Right atrium auricular region (tissue), 2 donors: ENCODE measurements at places on chromosomes 2 and 18. TPM values are rescaled to one million over a fixed set of nuclear protein-coding genes. Genes with fewer than 3 reads are reported as not detected.

The AFF3 gene
- 10.8 TPM for total RNA-seq

The TRIM43 gene
- total RNA-seq: not detected

The ZNF519 gene
- total RNA-seq: 3.3 TPM

DNA sequence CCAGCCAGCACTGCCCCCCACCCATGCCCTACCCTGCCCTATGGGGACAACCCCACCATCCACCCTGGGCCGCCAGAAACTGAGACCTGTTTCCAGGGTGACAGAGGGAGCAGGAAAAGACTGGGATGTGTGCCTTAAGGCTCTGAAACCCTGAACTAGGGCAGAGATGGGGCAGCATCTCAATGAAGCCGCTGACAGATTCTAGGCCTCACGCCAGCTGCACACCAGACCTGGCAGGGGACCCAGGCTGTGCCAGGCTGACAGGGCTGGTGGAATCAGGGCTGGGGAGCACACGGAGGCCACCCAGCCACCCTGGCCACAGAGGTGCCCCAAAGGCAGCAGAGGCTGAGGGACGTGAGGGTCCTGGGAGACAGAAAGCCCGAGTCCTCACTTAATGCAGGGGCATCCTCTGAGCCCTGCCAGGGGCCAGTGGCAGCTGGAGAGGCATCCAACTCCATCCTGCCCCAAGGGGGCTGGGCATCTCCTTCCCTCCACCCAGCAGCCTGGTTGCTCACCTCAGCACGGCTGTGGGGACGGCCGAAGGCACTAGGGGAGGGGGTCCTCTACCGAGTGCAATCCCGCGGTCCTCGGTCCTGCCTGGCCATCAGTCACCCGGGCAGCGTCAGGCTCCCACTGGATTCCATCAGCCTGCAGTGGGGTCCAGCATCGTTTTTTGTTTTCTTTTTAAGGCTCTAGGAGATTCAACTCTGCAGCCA, 169.2 kb downstream of the ZFP36L2 start:
- peaks cover 37% of the 10 kb centered on the region for H3K4me1 ChIP-seq
- no peak overlapping the region for H3K4me3 ChIP-seq
- no peaks in the 10 kb centered on the region for H3K36me3 ChIP-seq
- no peak overlapping the region for H3K27ac ChIP-seq
- no peak for DNase-seq
- H3K27me3 ChIP-seq: no peaks in the 10 kb centered on the region

The POU3F3 gene
- 0.79 TPM for total RNA-seq

DNA sequence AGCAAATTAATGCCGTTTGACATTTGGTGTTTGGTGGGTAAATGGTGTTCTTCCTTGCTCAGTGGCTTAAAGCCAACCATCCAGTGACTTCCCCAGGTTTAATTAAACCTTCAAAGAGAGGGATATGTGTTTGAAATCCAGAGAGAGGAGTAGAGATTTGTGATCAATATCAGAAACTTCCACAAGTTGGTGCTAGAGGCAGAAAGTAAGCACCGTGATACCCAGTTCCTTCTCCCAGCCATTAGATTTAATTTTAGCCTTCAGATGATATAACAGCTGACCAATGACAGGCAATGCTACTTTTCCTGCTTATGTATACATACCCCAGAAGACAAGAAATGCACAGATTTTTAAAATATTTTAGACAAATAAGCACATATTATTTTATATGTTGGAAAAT, 398.5 kb downstream of the CDH2 start:
- no peak overlapping the region for H3K4me3 ChIP-seq

- H3K27ac ChIP-seq: no peak overlapping the region
- DNase-seq: no peak
- no peaks in the 10 kb centered on the region for H3K27me3 ChIP-seq
Measured at GRCh38 chr2:123080331-123080730, 944.8 kb upstream of the CNTNAP5 start.

- H3K4me1 ChIP-seq: no peaks in the 10 kb centered on the region
- H3K27me3 ChIP-seq: no peaks in the 10 kb centered on the region
- H3K36me3 ChIP-seq: no peaks in the 10 kb centered on the region
- H3K4me3 ChIP-seq: no peak overlapping the region
- no peak for DNase-seq
Measured at GRCh38 chr2:31888550-31888949, 122.3 kb downstream of the MEMO1 start.

GRCh38 chr2:7685342-7686015, 768.3 kb downstream of the RNF144A start:
- no peak overlapping the region for H3K27ac ChIP-seq
- DNase-seq: no peak
- H3K36me3 ChIP-seq: no peaks in the 10 kb centered on the region
- H3K4me3 ChIP-seq: no peak overlapping the region

The CEP192 gene
- 23.7 TPM for total RNA-seq

GRCh38 chr2:70668432-70668831, 99.6 kb downstream of the ADD2 start:
- H3K4me1 ChIP-seq: no peaks in the 10 kb centered on the region
- H3K27ac ChIP-seq: no peak overlapping the region
- no peak overlapping the region for H3K4me3 ChIP-seq

GRCh38 chr2:161947406-161947805, 126.6 kb downstream of the DPP4 start:
- no peak overlapping the region for H3K27ac ChIP-seq
- no peaks in the 10 kb centered on the region for H3K4me1 ChIP-seq
- H3K36me3 ChIP-seq: no peaks in the 10 kb centered on the region
- H3K27me3 ChIP-seq: no peaks in the 10 kb centered on the region
- DNase-seq: no peak

GRCh38 chr2:9565436-9566153, 10.0 kb upstream of the ADAM17 start:
- no peak overlapping the region for H3K4me3 ChIP-seq
- H3K27ac ChIP-seq: peak overlapping the region; percentile 77
- H3K36me3 ChIP-seq: no peaks in the 10 kb centered on the region
- peaks cover 5% of the 10 kb centered on the region for H3K4me1 ChIP-seq
- no peaks in the 10 kb centered on the region for H3K27me3 ChIP-seq

DNA sequence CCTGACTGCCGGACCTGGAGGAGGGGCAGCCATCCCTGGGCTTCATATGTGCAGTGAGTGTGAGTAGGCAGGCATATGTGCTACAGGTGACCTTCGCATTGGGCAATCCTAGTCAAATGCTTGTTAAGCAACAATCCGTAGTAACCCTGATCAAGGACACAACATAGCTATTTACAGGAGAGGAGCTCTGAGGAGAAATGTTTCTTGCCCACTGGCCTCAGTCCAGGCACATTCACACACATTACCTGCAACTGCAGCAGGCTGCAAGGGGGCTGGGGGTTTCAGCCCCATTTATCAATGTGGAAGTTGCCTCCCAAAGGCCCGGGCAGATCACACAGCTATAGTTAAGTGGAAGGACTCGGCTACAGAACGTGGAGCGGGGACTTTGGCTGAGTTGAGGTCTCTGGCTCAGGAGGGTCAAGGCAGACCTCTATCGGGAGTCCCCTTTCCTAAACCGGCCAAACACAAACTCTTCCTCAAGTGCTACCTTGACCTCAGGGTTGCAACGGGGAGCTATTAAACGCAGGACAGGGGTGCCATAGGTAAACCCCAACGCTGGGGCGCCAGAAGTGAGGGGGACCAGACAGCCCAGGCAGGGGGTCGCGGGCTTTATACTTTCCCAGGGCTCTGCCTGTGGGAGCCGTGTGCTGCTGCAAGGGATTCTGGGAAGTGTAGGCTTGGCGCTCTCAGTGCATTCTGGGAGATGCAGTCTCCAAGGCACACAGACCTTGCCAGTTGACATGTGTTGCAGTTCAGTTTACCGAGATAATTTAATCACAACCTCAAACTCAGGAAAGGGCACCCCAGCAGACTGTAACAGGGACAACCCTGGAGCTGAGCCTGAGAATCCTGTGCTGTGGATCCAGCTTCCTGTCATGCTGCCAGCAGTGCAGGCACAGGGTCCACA, 9.4 kb downstream of the KHK start:
- no peaks in the 10 kb centered on the region for H3K27me3 ChIP-seq
- peak; percentile 69 for DNase-seq
- H3K27ac ChIP-seq: no peak overlapping the region
- peaks cover 15% of the 10 kb centered on the region for H3K4me1 ChIP-seq

- H3K36me3 ChIP-seq: peaks cover 12% of the 10 kb centered on the region
- no peak for DNase-seq
- no peaks in the 10 kb centered on the region for H3K27me3 ChIP-seq
- H3K4me1 ChIP-seq: peaks cover 59% of the 10 kb centered on the region
- no peak overlapping the region for H3K4me3 ChIP-seq
- H3K27ac ChIP-seq: peak overlapping the region; percentile 44
Measured at GRCh38 chr2:159098921-159099411, 130.5 kb downstream of the TANC1 start.

DNA sequence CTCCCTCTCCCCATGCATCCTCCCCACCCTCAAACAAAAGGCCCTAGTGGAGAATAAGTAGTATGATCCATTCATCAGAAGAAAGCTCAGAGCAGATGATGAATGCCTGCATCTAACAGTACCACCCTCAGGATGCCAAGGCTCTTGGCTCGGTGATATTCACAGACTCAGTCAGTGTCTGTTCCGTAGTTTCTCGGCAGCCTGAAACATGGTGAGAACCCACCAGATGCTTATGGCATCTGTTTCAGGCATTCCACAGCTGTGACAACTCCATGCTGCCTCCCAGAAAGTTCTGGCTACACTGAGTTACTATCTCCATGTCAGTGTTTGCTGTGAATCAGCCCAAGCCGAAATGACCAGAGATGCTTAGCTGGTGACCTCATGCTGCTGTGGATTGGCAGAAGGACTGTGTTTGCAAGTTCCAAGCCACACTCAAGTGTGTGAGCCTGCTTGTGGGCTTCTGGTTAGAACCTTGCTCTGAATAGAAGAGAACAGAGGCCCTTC, 83.9 kb downstream of the WDSUB1 start:
- H3K27me3 ChIP-seq: no peaks in the 10 kb centered on the region
- no peak overlapping the region for H3K4me3 ChIP-seq
- H3K36me3 ChIP-seq: peaks cover 31% of the 10 kb centered on the region
- peak overlapping the region; percentile 61 for H3K27ac ChIP-seq

GRCh38 chr2:159518321-159519005, 97.9 kb downstream of the BAZ2B start:
- H3K4me1 ChIP-seq: no peaks in the 10 kb centered on the region
- no peak overlapping the region for H3K4me3 ChIP-seq
- peak overlapping the region; percentile 13 for H3K27ac ChIP-seq
- H3K27me3 ChIP-seq: no peaks in the 10 kb centered on the region
- DNase-seq: no peak
- H3K36me3 ChIP-seq: no peaks in the 10 kb centered on the region

DNA sequence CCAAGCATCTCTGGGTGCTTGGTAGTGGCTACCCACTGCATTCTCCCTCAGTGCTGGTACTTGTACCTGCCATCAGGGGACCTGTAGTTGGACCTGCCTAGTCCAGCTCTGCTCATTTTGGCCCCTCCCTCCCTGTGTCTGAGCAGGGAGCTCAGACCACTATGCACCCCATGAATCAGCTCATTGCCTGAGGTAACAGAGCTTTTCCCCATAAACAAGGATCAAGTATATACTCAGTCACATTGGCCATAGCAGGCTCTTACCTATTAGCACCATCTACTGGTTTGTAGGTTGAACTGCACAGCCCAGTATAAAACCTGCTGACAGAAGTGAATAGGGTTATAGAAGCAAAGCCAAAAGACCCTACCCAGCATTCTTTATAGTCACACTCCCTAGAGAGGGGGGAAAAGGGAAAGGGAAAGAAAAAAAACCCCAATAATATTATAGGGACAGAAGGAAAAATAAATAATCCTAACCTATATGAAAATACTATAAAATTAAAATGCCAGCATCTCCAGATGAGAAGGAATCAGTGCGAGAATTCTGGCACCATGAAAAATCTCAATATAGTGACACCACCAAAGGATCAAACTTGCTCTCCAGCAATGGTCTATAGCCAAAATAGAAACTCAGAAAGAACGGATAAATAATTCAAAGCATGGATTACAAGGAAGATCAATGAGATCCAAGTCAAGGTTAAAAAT, 6.9 kb upstream of the FLACC1 start:
- H3K4me3 ChIP-seq: no peak overlapping the region
- H3K36me3 ChIP-seq: peaks cover 28% of the 10 kb centered on the region
- no peaks in the 10 kb centered on the region for H3K4me1 ChIP-seq
- DNase-seq: no peak
- H3K27ac ChIP-seq: no peak overlapping the region

The WDR54 gene
- 0.67 TPM for total RNA-seq

DNA sequence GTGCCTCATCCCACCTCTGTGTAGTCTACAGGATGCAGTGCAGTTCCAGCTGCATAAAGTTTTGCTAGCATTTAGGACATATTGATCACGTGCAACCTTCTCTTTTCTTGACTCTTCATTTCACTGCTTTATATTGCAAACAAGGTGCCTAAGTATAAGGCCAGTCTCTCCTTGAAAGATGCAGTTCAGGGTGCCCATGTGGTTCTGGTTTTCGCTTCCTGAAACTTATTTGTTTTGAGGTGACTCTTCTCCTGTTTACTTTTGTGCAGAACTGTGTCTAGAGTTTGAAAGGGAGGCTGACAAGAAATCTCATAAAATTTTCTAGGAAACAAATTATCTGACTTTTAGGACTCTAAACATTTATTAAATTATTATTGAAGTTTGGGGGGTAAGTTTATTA, 189.9 kb downstream of the UBE2E3 start:
- DNase-seq: no peak
- no peaks in the 10 kb centered on the region for H3K4me1 ChIP-seq
- H3K36me3 ChIP-seq: no peaks in the 10 kb centered on the region
- H3K27me3 ChIP-seq: no peaks in the 10 kb centered on the region
- H3K4me3 ChIP-seq: no peak overlapping the region

The RBBP8 gene
- total RNA-seq: 7.6 TPM

The CENPO gene
- 1.2 TPM for total RNA-seq

The CD28 gene
- total RNA-seq: 0.55 TPM

The ARHGAP15 gene
- 2.6 TPM for total RNA-seq

DNA sequence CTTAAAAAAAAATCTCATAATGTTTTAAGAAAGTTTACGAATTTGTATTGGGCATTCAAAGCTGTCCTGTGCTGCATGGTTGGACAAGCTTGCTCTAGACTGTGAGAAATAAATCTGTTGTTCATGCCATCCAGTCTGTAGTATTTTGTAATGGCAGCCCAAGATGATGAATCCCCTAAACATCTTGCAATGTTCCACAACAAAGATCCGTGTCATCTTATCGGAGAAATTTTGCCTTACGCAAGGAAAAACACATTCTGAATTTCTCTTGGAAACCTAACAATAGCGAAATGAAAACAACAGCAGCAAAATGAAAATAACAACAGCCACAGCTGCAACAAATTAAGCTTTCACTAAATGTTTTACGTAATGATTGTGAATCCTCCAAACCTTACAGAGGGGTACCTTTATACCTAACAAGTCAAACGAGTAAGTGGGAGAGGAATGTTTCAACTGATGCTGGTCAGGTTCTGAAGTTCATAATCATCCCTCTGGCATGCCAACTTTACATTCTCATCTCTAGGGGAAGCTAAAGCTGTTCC, 76.1 kb upstream of the RNU4ATAC start:
- H3K27me3 ChIP-seq: no peaks in the 10 kb centered on the region
- no peaks in the 10 kb centered on the region for H3K4me1 ChIP-seq
- no peak overlapping the region for H3K4me3 ChIP-seq
- H3K36me3 ChIP-seq: peaks cover 54% of the 10 kb centered on the region
- no peak for DNase-seq

DNA sequence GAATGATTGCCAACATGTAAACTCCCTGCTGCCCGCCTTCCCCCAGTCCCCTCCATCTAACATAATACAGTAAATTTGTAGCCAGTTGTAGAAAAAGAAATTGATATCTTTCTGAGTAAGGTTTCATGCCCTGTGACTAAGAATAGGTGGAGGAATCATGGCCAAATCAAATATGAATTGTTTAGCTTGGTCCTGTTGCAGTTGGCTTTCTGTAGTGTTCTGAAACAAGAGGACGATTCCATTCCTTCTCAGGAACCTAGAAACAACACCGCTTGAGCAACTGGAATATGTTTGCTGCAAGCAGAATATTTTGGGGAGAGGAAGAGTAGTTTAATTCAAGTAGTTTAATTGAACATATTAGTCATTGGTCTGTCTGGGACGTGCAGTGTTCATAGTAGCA, 7.0 kb upstream of the DRC1 start:
- no peaks in the 10 kb centered on the region for H3K4me1 ChIP-seq
- no peaks in the 10 kb centered on the region for H3K36me3 ChIP-seq
- H3K27me3 ChIP-seq: no peaks in the 10 kb centered on the region
